ENCODE measurements at places on chromosomes 2 and 18. TPM values are rescaled to one million over a fixed set of nuclear protein-coding genes. Genes with fewer than 3 reads are reported as not detected.

The MAB21L4 gene
- 97.5 TPM for total RNA-seq

The VWC2L gene
- total RNA-seq = not detected

The CGREF1 gene
- total RNA-seq = 3.1 TPM

The ERLEC1 gene
- 30.9 TPM for total RNA-seq

- no peak for DNase-seq
Measured at GRCh38 chr2:142974288-142975024, 97.0 kb downstream of the KYNU start.
